HCEC 1CT (cell line): ENCODE measurements at places on chromosomes 7 and 10.

DNA sequence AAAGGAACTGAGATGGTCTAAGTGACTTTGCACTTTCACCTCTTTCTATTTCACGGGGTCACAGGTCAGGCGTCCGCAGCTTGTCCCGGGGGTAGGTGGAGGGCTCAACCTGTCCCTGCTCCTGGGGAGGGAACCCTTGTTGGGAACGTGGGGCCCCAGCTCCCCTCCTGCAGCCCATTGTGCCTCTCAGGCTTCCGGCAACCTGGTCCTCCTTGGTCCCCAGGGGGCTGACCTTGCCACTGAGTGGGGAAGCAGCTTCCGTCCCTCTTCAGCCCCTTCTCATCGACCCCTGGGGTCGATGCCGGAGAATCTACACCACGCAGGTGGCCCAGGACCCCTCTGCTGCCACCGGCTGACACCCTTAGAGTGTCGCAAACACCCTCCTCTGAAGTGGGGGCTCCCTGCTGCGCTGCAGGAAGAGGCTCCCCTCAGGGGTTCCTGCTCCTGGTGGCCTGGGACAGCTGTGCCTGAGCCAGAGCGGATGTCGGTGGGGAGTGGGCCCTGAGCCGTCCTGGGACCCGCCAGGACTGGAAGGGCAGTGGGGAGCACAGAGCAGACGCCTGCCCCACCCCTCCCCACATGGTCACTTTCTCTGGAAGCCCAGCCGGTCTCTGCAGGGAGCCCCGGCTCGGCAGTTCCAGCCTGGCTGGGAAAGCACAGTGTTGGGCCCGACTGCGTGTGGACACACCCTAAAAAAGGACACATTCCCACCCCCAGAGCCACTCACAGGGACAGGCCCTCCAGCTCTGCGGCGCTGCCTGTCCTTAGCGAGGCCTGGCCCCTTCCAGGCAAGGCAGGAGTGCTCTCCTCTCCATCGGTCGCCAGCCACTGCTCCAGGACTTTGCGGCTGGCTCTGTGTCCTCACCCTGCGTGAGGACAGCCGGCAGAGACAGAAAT lies 357.5 kb upstream of the SHH start:
- DNase-seq, result no peak

DNA sequence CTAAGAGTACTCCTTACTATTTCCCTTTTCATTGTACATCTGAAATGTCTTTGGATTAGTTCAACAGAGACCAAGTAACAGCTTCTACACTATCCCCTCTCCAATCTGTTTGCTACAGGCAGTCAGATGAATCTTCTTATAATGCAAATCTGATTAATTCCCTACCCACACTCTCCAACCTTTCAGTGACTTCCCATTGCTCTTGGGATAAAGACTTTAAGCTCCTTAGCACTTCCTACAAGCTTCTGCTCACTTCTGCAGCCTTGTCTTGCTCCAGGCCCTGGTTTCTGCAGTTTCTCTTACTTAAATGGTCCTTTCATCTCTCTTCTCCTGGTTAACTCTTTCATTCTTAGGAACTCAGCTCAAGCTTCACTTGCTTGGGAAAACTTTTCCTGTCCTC lies 65.2 kb upstream of the FEZF1 start:
- no peak for DNase-seq

DNA sequence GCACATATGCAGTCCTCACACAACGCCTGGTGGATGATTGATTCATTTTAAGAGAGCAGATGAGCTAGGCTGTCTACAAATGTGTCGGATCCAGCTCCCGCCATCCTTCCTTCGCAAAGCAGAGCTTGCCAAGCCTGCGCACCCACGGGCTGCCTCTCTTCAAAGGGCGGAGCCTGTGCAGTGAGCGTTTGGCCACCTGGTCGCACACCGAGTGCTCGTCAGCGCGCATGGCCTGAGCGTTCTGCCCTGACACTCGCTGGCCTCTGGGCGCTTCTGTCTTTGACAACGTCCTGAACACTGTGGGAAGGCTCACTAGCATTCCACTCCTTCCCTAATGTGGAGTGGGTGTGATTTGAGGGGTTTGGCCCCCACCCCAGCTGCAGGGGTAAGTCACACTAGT lies 47.1 kb upstream of the TMEM72 start:
- no peak for DNase-seq

DNA sequence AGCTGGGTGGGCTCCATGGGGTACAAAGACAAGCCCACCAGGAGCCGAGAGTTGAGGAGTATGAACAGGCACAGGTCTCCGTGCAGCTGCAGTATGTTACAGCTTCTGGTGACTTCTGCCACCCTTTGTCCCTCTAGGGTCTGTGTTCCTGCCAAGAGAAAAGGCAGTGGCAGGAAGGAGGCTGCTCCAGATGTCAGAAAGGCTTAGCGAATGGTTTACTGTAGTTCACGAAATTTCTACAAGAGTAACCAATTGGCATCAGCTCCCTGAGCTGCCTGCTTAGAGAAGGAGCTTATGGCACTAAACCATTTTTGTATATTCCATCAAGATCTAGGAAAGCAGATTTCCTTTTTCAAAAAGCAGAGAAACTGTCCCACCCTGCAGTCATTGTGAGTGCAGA lies 48.2 kb upstream of the TMEM72 start:
- DNase-seq, result no peak

- DNase-seq, result no peak
Observed at GRCh38 chr7:119556436-119556835, 716.5 kb upstream of the KCND2 start.

DNA sequence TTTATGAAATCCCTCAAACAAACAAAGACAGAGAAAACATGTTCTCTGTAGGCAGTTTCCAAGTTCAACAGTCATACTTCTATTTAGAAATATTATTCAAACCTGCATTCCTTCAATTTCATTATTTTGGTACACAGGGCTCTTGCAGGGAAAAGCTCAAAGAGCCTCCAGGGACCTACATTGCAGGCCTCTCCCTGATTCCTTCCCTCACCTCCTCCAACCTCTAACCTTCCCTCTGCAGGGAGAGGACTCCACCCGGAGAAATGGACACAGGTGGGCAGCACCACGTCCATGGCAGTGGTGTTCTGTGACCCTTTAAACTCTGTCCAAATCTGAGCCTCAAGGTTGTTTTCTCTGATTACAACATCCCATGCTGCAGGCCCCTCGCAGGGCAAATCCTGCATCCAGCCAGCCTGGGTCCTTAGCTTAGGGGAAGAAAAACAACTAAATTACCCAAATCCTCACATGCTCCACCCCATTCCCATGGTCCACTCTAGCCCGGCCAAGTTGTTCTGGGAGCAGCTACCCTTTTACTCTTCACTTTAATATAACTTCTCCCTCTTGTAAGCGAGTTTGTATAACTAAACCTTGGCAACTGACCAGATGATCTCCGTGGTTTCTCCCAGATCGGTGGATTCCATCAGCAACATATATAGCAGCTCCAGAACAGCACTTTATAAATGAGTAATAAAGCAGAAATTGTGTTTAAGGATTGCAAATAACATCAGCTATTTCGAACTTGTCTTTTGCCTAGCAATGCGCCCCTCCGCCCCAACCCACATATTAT lies 129.8 kb downstream of the CUBN start:
- DNase-seq, result no peak

DNA sequence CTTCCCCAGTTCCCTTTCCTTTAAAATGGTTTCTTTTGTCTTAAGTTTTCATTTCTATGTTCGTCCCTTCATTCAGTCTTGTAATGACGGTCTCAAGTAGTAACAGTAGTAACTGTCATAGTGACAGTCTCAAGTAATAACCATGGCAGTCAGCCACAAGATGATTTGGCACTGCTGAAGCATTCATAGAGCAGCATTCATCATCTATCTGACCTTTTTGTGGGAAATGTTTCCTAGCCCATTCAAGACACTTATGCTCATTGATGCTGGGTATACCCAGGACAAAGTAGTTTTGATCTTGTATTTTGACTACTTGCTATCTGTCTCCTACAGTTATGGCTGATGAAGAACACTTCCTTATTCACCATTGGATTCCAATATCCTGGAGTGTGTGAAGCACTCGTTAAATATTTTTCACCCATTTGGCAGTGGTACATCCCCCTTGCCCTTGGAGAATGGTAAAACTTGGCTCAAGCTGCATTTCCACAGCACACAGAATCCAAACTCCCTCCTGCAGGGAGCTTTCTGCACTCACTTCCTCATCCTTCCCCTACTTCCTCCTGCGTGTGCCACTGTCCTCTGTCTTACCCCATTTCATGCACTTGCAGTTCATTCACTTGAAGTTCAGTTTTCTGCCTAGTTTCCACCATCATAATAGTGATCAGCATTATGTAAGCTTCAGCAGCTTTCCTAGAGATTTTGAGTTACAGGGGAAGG lies 19.0 kb downstream of the GIMAP4 start:
- no peak for DNase-seq

DNA sequence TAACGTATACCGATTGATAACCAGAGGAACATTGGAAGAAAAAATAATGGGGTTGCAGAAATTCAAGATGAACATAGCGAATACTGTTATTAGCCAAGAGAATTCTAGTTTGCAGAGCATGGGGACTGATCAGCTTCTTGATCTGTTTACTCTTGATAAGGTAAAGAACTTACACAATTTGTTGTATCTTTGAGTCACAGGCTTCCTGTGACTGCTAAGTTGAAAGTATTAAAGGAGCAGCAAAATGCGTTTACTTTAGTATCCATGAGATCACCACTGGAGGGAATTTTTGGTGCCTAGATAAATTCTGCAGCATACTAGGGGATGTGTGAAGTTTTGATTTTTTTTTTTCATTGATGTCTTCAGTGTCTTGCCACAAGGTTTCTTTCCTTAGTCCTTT lies 103.6 kb downstream of the BTAF1 start:
- DNase-seq, result no peak

- no peak for DNase-seq
Observed at GRCh38 chr10:131641231-131641630, 259.6 kb upstream of the PPP2R2D start.

- DNase-seq, result peak; percentile 92
Observed at GRCh38 chr7:151744656-151745638, 132.0 kb downstream of the PRKAG2 start.

DNA sequence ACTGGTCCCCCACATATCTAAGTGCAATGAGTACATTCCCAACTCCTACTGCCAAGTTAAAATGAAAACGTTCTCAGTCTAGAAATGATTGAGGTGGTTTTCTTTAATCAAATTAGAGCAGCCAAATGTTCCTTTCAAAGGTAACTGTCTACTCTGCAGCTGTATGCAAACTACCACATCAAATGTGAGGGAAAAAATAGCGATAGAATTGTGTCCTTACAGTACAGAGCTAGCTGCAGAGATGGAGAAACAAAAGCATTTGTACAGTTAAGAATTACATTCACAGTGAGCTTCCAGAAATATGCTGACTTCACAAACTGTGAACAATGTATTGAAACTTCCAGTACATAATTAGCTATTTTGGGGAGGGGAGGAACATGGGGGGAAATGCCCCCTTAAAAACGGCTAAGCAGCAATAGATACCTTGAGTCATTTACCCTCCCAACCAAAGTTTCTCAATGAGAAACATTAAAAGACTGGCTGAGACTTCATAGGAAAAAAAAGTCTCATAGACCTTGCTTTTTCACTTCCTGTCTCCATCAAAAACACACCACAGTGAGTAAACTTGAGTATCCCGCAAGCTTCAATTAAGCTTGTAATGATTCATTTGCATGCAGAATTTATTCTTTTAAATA lies 22.9 kb downstream of the CDK6 start:
- DNase-seq, result no peak

DNA sequence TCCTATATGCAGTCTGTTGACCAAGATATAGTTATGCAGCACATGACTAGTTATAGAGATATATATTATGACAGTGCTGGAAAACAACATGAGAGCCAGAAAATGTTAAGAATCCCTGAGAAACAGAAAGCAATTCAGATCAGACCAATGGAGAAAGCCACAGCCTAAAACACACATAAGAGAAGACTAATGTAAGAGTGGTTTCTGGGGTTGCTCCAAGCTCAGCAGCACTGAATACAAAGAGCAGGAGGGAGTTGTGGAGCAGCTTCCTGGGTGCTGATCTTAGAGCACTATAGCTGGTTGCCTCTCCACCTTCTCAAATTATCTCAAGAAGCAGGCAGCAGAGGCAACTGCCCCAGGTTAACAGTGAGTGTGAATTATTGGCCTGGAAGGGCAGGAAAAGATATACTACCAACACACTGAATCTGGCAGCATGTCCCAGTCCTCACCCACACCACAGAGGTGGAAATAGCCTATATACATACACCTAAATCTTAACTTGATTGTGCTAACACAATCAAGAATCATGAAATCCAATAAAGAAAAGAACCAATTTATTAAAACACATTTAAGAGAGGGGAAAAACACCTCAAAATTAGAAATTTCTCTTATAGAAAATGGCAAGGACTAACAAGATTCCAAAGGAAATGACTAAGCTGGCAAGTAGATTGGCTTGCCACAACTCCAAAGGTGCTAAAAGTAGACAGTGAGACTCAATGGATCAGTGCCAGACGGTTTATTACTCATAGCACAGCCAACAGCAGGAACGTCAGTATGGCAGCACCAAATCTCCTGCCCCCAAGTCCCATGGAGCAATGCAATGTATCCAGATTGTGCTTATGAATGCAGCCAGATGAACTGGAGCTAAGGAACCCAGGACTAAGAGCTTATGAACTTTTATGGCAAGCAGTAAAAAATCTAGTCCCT lies 5.1 kb downstream of the PTTG1IP2 start:
- DNase-seq, result peak; percentile 92

GRCh38 chr10:21002091-21002878 lies 105.2 kb upstream of the NEBL start:
- peak; percentile 64 for DNase-seq

- DNase-seq, result no peak
Observed at GRCh38 chr10:47264797-47265281, 35.2 kb upstream of the GDF10 start.

DNA sequence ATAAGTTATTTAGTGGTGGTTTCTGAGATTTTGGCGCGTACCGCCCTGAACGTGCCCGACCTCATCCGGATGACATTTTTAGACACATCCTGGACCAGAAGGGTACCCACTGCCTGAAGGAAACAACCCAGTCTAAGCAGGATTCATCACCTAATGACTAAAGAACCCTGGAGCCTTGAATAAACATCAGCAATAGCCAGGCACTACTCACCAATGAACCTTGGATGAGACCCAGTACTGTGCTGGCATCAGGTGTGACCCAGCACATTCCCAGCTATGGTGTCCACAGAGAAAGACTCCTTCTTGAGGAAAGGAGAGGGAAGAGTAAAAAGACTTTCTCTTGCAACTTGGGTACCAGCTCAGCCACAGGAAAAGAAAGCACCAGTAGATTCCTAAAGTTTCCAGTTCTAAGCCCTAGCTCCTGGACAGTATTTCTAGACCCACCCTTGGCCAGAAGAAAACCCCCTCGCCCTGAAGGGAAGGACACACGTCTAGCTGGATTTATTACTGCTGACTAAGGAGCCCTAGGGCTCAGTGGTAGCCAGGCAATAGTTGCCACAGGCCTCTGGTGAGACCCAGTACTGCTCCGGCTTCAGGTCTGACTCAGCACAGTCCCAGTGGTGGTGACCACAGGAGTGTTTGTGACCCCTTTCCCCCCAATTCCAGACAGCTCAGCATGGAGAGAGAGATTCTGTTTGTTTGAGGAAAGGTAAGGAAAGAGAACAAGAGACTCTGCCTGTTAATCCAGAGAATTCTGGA lies 32.5 kb downstream of the ZNF277 start:
- no peak for DNase-seq

GRCh38 chr7:2968616-2969397 lies 74.9 kb downstream of the CARD11 start:
- DNase-seq, result no peak

GRCh38 chr7:136600475-136600874 lies 268.0 kb upstream of the CHRM2 start:
- DNase-seq, result no peak
